ENCODE measurements at places on chromosomes 16 and 17.

DNA sequence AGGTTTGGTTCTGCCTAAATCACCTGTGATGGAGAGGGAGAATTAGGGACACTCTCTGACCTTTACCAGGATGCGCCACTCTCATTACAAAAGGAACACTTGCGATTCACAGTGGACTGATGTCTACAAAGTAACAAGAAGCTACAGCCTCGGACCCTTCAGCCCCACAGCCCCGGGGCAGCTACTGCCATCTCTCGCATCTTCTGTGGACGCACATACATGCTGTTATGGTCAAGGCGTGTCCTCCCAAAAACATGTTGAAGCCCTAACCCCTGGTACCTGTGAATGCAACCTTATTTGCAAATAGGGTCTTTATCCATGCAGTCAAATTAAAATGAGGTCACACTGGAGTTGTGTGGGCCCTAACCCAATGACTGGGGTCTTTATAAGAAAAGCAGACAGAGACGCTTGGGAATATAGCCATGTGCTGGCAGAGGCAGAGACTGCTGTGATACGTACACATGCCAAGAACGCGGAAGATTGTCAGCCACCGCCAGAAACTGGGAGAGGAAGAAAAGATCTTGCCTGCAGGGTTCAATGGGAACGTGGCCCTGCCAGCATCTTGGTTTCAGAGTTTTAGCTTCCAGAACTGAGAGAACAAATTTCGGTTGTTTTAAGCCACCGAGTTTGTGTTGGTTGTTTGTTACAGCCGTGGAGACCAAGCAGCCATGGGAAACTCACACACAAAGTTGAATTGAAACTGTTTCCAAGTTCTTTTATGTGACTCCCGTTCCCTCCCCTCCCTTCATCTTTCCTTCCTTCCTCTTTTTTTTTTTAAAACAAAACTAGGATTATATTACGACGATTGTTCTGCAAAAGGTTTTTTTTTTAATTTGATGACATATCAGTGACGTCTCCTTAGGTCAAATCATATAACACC is 23.1 kb downstream of the ATP2C2 start:
- DNase-seq, result no peak

DNA sequence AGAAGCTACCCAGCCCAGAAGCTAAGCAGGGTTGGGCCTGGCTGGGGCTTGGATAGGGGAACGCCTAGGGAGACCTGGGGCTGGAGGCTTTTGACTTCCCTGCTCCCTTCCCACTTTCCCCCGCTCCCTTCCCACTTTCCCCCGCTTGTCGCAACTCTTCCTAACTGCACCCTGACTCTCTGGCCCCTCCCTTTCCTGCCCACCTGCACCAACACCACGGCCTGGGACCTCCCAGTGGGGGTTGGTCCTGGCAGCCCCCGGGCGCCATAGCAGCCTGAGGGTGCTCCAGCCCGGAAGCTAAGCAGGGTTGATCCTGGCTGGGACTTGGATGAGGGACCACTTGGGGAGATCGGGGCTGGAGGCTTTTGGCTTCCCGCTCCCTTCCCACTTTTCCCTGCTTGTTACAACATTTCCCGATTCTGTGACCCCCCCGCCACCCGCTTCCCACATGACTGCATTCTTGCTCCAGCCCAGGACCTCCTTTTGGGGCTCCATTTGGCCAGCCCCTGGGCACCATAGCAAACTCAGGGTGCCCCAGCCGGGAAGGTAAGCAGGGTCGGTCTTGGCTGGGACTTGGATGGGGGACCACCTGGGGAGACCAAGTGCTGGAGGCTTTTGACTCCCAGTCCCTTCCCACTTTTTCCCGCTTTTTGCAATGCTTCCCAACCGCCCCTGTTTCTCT is 2287.0 kb downstream of the TP53TG3F start:
- no peak for DNase-seq

DNA sequence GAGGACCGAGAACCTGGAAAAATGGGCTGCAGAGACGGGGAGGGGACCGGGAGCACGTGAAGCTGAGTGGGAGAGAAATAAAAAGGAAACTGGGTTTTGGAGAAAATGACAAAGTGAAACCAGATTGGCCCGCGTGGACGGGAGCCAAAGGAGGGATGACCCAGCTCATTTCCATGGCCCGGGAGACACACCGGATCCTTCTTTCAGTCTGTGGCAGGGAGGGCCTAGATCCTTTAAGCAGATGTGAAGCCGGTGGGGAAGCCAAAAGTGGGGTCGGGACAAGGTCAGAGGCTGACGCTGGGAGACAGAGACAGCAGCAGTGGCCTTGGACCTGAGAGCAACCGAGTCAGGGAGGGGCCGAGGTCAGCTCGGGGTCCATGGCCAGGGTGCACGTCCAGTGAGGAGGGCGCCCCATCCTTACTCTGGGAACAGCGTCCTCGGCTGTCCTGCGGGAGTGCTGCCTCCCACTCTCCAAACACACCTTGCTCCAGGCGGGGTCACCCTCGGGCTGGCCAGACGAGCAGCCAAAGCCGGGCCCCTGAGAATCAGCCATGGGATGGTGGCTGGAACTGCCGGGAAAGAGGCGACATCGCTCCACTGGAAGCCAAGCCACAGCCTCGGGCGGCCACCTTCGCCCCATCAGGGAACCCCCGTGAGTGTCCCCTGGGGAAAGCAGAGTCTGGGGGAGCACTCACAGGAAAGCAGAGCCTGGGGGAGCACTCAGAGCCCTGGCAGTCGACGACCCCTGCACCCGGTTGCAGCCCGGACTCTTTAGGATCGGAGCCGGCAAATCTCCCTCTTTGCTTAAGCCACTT is 17.3 kb downstream of the CA5A start:
- no peak for DNase-seq

DNA sequence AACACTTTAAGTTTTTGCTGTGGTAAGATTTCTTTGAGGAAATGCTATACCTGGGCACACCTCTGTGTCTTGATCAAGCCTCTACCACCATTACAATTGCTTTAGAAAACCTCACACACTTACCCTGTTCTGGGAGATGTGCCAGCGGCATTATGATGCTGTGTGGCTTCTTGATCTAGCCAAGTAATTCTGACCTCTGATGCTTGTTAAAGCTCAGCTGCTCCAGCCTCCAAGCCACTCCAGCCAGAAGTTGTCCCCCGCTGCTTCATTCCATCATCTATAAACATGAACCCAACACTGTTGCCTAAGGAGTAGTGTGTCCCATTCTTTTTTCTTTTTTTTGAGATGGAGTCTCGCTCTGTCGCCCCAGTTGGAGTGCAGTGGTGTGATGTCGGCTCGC is 60.1 kb downstream of the CYLD start:
- DNase-seq, result no peak

GRCh38 chr17:12773153-12773552 is 16.1 kb upstream of the ARHGAP44 start:
- DNase-seq, result no peak

DNA sequence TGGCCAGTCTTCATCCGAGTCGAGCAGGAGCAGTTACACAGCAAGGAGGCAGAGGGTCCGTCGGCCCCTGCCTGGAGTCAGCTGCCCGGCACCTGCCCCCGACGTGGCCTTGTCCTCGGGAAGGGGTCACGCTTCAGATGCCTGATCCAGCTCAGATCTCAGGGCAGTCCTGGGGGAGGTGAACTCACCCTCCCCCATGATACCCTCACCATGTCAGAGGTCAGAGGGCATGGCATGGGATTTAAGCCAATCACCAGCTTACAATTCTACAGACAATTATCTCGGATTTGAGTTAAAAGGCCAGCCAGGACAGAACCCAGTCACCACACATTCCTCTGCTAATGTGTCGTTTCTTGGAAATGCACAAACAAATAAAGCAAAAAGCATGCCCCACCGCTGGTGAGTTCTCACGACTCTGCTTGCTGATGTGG is 211.3 kb downstream of the FOXL1 start:
- DNase-seq, result no peak

- DNase-seq, result no peak
Observed at GRCh38 chr17:47262586-47262985, 9.0 kb downstream of the ITGB3 start.

DNA sequence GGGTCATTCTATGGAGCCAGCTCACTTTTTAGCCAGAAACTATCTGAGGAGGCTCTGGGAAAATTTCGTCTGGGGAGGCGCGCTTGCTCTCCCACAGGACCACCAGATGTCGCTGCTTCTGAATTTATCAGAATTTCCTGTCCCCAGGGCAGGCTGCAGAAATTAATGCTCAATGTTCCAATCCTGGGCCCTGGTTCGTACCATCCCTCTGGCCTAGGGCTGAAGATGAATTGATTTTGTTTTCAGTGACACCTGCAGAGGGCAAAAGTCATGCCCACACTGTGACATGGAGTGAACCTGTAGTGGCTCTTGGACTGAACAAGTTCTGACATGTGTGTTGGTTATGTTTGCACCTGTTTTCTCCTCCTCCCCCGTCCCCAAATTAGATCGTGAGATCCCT is 482.6 kb downstream of the NPIPA7 start:
- peak; percentile 46 for DNase-seq

GRCh38 chr16:89265647-89266046 is 48.1 kb downstream of the ZNF778 start:
- no peak for DNase-seq

DNA sequence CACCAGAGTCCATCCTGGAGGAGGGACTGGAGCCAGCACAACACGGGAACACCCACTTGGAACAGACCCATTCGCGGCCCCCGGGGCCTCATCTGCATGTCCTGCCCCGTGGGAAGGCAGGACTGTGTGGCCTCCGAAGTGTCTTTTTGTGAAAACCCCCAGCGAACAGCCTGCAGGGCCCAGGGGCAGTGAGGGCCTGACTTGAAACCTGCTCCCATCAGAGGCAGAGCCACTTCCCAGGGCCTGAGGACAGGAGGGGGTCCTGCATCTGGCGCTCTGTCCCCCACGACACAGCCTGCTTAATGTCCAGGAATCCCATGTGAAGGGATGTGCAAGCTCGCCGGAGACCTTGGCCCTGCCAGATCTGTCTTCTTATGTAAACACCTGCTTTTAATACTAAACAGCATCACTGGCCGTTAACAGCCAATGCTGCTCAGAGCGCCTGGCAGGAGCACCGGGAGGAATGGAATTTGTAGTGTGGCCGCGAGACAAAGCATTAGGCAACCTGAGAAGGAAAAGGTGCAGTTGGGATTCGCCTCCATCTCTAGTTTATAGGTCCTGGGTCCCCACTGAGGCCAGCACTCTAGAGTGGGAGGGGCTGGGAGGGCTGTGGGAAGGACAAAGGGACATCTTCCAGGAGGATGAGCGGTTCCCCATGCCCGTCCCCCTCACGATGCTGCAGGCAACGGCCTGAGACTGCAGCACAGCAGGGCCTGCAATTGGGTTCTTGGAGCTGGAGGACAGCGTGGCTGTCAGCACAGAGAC is 9.6 kb upstream of the EVPL start:
- DNase-seq, result no peak

- no peak for DNase-seq
Observed at GRCh38 chr16:2808181-2808580, 8.9 kb upstream of the PRSS21 start.

DNA sequence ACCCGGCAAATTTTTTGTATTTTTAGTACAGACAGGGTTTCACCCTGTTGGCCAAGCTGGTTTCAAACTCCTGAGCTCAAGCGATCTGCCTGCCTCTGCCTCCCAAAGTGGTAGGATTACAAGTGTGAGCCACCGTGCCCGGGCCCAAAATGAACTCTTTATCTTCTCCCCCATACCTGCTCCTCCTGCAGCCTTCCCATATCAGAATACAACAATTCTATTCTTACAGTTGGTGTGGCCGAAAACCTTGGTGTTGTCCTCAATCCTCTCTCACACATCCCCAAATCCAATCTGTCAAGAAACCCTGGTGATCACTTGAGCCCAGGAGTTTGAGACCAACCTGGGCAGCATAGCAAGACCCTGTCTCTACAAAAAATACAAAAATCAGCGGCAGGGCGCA is 19.5 kb upstream of the SPN start:
- DNase-seq, result no peak

DNA sequence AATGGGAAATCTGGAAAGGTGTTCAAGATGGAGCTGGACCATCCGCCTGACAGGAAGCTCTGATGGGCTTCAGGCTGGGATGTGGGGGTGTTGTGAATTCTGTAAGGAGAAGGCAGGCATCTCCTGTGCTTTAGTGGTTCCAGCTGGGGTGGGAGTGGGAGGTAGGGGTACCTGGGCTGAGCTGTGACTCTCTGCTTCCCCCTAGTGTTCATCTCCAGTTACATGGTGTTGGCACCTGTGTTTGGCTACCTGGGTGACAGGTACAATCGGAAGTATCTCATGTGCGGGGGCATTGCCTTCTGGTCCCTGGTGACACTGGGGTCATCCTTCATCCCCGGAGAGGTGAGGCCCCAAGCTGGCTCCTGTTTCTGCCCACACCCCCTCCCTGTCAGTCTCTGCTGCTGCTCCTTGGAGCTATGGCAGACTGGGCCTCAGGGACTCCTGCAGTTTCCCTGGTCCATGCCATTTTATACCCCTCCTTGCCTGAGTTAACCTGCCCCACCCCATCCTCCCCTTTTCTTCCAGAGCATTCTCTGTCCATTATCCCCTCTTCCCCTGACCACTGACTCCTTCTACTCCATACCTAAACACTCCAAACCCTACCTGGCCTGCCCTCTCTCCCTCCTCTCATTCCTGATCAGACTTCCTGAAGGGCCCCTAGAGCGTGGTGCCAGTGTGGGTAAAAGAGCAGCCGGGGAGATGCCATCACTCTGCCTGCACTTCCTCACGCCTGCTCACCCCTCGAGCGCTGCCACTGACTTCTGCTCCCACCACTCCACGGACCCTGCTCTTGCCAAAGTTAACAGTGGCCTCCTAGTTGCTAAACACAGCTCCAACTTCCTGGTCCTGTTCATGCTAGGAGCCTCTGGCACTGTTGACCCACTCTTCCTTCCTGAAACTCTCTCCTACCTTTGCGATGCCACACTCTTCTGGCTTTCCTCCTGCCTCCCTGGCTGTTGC is 3.4 kb downstream of the SPNS1 start:
- peak; percentile 24 for DNase-seq

DNA sequence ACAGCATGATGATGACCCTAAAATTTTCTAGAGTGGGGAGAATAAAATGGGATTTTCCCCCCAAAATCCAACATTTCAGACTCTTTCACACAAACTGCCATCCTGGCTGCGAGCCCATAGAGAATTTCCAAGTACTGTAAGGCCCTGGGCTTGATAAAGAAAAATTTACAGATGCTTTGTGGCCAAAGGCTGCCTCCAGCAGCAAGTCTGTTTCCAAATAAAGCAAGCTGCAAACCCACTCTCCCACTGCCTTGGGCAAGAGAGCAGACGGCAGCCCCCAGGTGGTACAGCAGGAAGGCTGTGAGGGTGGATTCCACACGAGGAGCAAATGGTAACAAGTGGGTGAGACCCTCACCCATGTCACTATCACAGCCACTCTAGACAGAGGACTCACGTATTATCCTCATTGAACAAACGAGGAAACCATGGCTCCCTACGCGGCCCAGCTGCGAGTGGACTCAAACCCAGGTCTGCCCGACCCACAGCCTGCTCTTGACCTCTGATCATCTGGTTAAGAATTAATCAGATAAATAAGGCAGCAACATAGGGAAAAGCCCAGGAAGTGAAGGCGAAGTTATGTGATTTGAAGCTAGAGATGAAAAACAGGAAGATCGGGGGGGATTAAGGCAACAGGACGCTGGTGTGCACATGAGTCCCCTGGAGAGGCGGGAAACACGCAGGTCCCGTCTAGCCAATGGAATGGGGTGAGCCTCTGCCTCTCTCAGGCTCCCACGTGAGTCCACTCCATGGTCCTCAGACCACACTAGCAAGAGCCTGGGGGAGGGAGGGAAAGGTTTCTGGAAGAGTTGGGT is 37.4 kb downstream of the AXIN2 start:
- DNase-seq, result no peak

- DNase-seq, result peak; percentile 78
Observed at GRCh38 chr17:16521070-16521727, 29.2 kb upstream of the LRRC75A start.

Measured in NCI-H345 (cell line).